ENCODE measurements at places on chromosomes 7 and 10.

DNA sequence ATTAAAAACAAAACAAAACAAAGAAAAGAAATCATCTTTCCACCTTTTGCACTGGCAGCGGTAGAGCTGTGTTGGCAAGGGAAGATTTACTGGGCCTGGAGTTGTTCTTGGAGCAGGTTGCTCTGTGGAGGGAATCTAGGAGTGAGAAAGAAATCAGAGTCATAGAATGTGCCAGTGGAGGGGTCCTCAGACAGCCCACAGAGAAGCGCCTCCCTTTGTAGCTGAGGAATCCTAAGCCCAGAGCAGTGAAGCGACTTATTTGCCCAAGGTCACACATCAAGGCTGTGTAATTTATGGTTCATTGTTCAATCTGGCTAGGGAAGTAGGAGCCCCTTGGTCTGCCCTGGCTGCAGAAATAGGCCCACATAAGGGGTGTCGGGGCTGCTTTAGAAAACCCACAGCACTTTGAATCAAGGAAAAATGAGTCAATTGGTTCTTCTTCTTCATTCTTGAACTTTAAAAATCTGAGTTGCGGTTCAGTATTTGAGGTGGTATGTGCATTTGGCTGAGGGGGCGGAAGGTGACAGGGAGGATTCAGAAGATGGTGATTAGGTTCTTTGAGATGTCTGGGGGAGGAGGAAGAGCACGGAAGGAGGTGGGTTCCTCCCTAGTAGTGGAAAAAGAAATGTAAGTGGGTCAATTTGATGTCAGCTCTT, 253.7 kb downstream of the PTEN start:
- DNase-seq: no peak

GRCh38 chr10:33497338-33497737, 162.9 kb upstream of the NRP1 start:
- DNase-seq: no peak

DNA sequence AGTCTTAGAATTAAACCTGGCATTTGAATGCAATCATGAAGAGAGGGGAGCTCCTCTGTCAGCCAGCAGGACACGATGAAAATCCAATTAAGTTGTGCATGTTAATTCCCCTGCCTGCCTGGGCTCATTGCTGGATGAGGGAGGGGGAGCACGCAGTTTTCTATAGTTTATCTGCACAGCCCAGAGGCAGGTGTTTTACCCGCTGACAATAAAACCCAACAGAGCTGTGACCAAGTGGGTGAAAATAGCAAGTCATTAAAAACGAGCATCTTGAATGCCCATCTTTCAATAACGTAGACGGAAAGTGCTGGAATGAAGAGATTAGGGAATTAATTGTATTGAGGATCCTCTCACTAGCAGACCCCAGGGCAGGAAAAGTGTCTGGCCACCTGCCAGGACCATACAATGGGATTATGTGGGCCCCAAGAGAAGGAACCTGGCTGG, 100.1 kb upstream of the FAM20C start:
- DNase-seq: no peak

DNA sequence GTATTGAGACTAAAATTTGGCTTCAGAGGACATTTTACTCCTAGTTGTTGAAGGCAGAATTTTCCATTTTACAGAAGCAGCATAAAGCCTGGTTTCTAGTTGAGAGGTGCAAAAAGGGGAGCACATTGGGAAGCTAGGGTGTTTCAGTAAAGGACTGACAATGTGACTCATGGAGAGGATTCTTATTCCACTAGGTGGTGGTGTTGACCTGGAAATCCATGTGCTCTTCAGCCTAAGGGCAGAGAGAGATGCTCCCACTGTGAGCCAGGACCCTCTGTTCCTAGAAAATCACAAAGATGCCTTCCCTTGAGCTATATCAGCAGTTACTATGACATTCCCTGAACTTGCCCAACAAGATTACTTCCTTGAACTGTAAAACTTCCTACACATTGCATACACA, 687.8 kb downstream of the IPMK start:
- DNase-seq: no peak

- no peak for DNase-seq
Observed at GRCh38 chr7:93148144-93148543, at the start of gene SAMD9L. TSS of gene SAMD9L (minus strand) at chr7:93148385. CDS start at chr7:93135971, 12,414 bp downstream.

GRCh38 chr7:68739306-68739705, 859.0 kb upstream of the AUTS2 start:
- DNase-seq: no peak

GRCh38 chr7:141820067-141820466, 21.2 kb downstream of the PRSS37 start:
- DNase-seq: no peak

DNA sequence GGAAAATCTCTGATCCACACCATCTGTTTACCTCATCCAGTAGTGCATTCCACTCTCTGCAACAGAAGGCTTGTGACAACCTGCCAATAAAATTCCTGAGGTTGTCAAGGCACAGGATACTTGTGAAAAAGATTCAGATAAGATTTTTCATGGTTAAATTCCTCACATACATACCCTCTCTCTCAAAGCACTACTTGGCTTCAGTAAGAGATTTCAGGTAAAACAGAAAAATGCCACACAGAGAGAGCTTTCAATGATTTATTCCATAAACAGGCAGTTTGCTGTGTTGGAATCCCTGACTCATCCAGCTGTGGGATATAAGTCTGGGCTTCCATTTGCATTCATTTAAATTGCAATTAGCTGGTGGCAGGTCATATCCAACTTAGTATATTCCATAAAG, 99.7 kb upstream of the CAV2 start:
- no peak for DNase-seq

Data from cerebellar nuclear complex (tissue), 1 donor.